ENCODE measurements at places on chromosomes 1 and 21.

- no peak for DNase-seq
Observed at GRCh38 chr1:68196676-68197075, 35.6 kb downstream of the WLS start.

DNA sequence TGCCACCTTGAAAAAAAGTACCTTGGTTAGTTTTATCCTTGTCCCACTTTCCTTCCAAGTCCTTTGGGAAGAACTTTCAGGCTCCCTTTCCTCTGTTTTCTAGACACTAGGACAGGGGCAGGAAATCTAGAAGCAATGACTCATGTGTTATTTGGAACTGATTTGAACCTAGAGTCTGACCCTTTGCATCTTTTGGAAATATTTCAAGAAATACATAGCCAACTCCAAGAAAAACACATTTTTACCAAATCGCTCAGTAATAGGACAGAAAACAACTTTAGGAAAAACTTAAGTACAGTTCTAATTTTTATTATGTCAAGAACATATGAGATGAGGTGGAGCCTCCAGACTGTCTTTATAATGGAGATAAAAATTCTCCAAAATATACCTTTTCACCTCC is 292.4 kb downstream of the PTBP2 start:
- DNase-seq: no peak

- DNase-seq: no peak
Observed at GRCh38 chr1:14941864-14942263, 211.7 kb upstream of the TMEM51 start.

GRCh38 chr21:38386967-38387366 is 111.3 kb downstream of the ERG start:
- no peak for DNase-seq

DNA sequence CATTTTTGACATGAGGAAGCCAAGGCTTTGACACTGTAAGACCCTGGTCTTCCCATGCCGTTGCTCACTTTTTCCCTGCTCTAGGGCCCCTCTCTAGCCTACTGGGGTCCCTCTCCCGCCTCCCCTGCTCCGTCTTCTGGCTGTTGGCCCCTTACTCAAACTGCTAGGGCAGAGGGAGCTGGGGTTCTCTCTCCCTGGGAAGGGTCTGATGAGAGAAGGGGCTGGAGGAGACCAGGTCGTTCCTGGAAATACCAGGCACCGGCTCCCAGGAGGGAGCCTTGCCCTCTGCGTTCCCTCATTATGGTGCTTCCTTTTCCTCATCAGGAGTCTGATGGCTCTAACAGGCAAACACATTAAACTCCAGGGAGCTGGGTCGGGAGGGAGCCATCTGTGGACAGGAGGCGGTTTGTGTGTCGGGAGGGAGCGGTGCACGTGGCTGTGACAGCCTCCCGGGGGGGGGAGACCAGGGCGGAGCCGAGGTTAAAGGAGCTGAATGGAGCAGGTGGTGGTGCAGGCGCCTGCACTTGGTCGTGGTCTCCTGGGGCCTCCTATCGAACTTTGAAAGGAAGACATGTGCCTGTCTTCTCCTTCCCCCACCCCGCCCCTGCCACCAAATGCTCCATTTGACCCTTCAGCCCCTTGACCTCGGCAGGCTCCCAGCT is 35.4 kb upstream of the LHX4 start:
- DNase-seq: no peak

- no peak for DNase-seq
Observed at GRCh38 chr1:112397841-112398240, 1.8 kb downstream of the CTTNBP2NL start.

- DNase-seq: peak; percentile 44
Observed at GRCh38 chr1:145962157-145963102, 1.9 kb downstream of the ANKRD34A start.

GRCh38 chr21:37587203-37587602 is 220.6 kb downstream of the DYRK1A start:
- no peak for DNase-seq

DNA sequence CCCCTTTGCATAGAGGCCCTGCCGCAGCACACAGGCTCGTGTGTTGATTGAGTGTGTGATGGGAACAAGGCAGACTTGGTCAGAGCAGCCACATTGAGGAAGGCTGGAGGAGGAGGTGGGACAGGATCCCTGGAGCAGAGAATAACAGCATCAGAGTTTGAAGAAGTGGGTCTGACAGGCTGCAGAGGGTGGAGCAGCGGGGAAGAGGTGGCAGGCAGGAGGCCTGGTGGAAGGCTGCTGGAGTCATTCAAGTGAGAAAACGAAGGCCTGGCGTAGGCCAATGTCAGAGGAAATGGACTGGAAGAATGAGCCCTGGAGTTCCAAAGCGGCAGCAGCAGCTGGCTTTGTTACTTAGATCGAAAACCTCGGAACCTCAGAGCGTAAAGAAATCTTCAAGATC is 115.0 kb upstream of the GRIK3 start:
- no peak for DNase-seq

DNA sequence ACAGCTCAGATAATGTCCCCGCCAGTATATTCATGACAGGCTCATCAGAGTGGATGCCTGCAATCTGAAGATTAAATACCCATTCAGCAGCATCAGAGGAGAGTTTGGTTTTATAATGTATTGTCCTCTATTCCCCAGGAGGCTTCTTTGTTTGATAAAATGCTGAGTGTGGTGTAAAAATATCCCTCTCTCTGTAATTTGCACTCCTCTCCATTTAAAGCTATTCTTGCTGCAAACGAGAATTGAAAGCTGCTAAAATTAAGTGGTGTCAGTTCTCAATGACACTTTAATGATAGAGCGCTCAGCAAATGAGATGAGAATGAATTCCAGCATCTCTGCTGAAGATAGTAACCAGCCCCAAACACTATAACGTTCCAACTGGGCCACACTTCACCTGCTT is 205.7 kb upstream of the RRP15 start:
- DNase-seq: no peak

DNA sequence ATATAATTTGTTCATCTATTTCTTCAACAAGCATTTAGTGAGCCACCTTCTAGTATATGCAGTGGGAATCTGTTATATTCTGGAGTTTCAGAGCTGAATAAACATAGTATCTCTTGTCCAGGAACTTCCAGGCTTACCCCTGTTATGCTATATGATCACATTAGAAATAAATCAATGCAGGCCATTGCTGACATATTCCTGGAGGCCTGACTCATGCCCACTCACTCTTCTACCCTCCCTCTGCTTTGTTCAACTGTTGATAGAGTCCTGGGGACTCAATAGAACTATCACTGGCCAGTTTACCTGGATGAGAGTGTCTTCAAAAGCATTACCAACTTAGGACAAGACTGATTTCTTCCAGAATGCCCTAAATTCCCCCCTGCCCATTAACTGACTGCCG is 29.3 kb upstream of the SRSF10 start:
- no peak for DNase-seq

DNA sequence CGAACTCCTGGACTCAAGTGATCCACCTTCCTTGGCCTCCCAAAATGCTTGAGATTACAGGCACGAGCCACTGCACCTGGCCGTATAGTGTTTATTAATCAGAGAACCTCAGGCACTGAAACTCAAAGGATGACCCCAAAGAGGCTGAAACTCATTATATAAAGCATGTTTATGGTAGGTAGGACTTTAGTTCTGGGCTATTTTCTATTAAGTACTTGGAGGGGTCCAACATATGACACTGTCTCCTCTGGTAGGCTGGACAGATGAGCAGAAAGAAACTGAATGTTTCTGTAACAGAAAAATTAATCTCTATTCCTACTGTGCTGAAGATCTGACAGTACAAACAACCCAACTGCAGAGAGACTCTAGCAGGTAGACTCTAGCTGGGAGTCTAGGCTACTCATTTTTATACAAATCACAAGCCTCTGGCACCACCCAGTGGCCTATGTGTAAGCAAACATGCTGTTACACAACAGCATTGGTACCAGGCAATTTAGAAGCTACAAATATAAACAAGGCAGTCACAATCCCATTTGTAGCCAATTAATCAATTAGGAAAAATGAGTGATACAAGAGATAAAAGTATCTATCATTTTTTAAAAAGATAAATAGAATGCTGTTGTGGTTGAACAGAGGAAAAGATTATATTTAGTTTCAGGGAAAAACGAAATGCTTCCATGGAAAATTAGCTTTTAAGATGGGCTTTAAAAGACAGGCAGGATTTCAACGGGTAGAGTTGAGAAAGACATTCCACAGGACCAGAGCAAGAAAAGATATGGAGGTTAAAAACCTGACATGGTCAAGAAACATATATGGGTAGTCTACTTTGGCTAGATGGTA is 10.4 kb downstream of the DCAF8 start:
- peak; percentile 92 for DNase-seq

DNA sequence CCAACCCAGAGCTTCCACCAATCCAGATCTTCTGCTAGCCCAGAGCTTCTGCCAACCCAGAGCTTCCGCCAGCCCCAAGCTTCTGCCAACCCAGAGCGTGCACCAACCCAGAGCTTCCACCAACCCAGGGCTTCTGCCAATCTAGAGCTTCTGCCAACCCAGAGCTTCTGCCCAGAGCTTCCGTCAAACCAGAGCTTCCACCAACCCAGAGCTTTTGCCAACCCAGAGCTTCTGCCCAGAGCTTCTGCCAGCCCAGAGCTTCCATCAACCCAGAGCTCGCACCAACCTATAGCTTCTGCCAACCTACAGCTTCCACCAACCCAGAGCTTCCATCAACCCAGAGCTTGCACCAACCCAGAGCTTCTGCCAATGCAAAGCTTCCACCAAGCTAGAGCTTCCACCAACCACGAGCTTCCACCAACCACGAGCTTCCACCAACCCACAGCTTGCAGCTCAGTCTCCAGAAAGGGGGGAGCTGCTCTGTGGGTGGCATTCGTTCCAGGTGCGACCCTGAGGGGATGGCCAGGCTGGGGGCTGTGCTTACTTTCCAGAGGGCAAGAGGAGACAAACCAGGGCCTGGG is 23.8 kb downstream of the CRYAA start:
- DNase-seq: no peak

DNA sequence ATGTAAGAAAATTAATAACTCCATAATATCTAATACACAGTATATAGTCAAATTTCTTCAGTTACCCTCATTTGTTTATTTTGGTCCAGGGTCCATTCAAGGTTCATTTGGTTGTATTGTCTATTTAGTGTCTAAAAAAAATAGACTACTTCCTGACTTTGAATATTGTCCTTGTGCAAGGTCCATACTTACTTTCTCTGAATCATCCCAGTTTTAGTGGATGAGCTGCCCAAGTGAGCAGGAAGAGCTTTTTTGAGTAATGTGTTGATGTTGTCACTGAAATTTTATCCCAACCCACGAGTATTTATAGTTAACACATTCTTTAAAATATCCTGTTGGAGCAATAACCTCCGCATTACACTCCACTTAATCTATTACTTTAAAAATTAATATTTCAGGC is 45.6 kb upstream of the FASLG start:
- no peak for DNase-seq

DNA sequence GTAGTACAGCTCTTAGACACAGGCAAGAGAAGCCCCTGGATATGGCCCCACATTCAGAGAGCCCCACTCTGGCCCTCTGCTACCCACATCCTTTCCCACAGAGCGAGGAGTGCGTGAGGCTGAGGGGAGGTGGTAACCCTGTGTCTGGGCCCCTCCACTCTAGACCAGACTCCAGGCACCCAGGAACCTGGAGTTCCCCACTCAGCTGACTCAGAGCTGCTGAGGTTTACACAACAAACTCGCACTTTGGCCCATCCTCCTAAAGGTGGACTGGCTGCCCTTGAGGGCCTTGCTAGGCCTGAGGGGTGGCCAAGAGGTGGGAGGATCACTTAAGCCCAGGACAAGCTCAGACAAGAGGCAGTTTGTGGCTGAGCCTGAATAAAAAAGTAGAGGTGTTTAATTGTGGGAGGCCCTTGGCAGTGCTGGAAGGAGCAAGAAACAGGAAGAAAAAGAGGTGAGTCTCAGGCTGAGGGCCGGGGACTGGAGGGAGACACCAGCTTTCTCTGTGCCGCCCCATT is 10.7 kb downstream of the MR1 start:
- no peak for DNase-seq

- DNase-seq: no peak
Observed at GRCh38 chr1:54287801-54288211, 87.8 kb downstream of the MRPL37 start.

- DNase-seq: no peak
Observed at GRCh38 chr1:108851567-108851966, 5.3 kb downstream of the AKNAD1 start.

DNA sequence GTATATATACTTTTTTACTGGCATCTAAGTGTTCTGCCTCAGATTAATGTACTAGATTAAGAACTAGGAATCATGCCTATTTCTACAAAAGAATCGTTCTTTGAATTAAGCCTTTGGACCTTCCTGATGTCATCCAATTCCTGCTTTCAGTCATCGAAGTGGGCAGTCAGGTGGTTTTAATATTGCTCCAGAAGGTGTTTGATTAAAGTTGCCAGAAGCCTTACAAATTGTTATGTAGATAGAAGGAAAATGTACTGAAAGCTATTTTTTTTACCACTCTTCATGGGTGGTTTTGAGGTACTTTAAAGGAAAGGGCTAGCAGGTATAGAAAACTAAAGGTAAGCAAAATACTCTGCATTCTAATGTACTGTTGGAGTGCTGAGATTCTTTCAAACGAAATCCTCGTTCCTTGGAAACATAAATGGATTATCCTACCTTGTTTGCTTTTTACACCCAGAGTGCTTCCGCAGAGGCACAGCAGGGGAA is 716 bp downstream of the CTBS start:
- no peak for DNase-seq

DNA sequence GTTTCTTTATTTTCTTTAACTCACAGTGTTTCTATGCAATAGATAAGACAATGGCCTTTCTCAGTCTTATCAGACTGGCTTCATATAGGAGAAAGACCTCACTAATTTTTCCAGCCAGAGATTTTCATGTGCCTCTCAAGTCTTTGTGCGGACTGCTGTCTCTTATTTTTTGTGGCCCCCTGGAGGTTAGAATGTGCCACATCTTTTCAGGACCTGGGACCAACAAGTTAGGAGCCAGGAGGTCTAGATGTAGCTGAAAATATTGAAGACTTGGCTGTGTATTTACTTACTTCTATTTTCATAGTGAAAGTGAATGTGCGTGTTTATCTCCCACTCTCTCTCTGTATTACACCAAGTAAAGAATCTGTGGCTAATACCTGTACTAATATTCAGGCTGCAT is 42.1 kb upstream of the CFHR3 start:
- peak; percentile 16 for DNase-seq

GRCh38 chr1:58768971-58769808 is 14.7 kb downstream of the JUN start:
- DNase-seq: no peak

DNA sequence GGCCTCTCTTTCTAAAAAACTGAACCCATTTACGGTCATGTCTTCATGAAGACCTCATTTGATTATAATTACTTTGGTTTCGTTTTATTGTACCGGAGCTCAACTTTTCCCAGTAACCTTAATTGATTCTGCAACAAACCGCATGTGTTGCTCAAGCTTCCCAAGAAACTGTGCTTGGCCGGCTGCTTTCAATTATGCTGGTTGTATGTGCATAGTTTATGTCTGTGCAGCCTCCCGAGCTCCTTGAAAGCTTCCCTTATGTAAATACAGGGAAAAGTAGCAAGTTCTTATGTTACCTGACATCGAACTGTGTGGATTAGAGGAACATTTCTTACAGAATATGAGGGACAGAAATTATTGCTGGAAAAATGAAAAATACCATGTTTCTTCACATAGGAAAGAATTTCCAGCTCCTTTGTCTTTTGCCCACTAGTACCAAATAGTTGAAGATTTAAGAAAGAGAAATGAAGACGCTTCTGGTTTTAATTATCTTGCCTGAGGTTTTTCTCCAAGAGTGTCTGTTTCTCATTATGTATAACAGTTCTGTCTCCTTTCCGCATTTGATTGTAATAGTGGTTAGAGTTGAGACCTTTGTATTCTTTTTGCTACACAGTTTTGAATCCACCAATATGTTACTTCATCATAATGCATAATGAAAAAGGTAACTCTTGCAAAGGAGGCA is 2.1 kb downstream of the VCAM1 start:
- no peak for DNase-seq

GRCh38 chr1:166811691-166812090 is 27.6 kb upstream of the POGK start:
- DNase-seq: no peak
